GDM1 (cell line): ENCODE measurements at places on chromosomes 12 and 14.

GRCh38 chr14:100541621-100542560, 45.3 kb downstream of the BEGAIN start:
- no peak for DNase-seq

- DNase-seq: no peak
Observed at GRCh38 chr14:53828820-53829219, 127.8 kb downstream of the BMP4 start.

DNA sequence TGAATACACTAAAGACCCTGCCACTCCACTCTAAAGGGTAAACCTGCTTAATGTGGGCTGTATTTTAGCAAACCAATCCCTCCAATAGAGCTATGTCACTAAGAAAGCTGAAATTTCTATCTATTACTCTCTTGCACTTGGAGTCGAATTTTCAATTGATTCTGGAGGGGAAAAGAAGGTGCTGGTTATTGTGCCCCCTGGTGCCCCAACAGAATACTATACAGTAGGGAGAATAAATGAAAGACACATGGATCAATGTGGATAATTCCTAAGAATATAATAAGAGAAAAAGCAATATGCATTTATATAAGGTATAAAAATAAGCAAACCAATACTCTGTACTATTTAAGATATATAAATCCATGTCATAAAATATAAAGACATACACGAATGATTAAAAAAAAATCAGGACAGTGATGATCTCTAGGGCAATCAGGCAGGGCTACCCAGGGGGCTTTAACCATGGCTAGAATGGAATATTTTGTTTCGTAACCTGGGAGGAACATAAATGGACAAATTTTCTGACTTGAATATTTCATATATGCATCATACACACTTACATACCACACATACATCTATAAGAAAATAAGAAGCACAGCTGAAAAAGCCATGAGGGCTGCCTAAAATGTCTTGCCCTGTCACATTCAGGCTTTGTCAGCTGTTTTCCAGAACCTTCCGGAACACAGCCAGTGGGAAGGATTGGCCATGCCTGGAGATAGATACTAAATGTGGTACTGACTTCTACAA, 54.4 kb downstream of the EFCAB11 start:
- DNase-seq: no peak

- no peak for DNase-seq
Observed at GRCh38 chr12:53300187-53300586, 692 bp downstream of the MYG1 start.

DNA sequence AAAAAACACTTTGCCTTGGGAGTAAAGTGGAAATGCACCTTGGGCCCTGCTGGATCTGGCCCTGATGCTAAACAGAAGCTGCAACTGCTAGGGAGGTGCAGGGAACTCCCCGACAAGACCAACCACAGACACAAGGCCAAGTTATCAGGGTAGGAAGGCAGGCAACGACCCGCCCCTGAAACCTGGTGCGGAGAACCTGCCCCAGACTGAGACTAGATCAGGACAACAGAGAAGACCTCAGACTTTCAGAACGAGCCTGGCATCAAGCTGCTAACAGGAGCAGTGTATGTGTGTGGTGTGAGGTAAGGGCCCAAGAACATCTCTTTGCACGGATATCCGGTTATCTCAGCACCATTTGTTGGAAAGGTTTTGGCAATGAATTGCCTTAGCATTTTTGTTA, 233.7 kb upstream of the RTL1 start:
- DNase-seq: no peak

DNA sequence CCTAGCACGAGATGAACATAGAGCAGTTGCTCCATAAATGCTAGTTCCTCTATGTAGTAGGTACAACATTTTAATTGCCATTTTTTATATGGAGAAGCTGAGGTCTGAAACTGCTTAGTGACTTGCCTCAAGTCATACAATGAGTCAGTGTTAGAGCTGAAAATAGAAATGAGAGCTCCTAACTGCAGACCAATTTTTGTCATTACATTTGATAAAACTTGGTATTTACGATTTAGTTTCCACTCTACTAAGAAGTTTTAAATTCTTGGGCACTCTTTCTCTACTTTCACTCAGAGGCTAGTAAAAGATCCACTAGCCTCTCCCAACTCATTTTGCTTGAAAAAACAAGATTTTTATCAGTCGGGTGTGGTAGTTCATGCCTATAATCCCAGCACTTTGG, 8.1 kb upstream of the TMED10 start:
- peak; percentile 16 for DNase-seq

DNA sequence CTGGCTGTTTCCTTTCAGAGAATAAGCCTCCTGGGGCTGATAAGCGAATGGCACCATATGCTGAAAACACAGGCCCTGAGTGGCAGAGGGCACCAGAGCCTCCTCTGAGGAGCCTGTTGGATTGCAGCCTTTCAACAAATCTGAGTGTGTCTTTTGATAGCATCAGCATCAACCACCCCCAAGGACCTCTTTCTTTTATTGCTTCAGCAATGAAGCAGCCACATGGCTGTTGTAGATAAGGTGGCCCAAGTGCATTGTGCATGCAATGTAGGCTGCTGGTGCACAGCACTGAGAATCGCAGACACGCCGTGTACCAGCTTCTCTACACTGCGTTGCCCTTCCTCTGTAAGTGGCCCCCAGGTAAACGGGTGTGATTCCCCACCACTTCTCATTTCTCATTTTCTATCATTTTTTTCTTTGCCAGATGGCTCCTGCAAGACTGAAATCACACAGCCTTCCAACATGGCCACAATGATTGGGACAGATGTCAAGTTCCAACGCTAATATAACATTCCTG, 191.7 kb downstream of the DAD1 start:
- DNase-seq: no peak

DNA sequence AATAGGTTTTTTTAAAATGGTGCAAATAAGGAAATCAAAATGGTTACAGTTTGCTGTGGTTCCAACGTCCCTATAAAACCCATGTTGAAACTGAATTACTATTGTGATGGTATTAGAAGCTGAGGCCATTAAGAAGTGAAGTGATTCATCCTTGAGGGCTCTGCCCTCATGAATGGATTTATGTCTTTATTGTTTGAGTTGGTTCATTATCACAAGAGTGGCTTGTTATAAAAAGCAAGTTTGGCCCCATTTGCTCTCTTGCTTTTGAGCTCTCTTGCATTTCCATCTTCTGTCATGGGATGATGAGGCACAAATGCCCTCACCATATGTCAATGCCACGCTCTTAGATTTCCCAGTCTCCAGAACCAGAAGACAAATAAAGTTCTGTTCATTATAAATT, 62.3 kb downstream of the PRKD1 start:
- no peak for DNase-seq

GRCh38 chr14:68527329-68527851, 265.5 kb downstream of the ZFP36L1 start:
- no peak for DNase-seq

DNA sequence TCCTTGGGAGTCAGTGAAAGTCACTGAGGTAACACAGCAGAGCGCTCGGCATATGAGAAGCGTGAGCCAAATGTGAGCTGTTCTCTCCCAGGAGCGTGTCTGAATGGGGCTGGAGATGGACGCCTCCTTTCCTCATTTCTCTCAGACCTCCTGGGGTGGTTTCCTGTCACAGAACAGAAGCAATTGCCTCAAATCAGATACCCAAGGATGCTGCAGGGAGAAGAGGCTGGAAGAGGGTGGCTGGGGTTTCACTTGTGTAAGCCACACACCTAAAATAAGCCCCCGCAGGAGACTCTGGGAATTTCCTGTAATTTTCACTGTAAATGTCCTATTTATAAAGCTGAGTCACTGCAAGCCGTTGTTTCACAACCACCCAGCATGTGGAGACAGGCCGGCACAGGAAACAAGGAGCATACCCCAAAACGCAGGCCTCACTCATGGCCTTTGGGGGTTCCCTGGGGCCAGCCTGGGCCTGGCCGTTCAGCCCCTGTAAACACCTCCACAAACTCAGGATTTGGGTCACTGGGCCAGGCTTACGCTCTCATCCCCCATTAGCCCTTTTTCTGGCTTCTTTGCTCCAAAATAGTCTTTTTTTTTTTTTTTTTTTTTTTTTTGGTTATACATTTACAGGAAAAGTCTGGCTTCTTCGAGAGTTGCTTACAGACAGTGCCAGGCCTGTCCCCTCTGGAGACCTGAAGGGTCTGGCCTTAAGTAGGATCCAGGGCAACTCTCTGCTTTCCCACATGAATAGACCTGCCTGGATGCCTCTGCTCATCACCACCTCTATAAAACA, 55.3 kb downstream of the VCPKMT start:
- DNase-seq: peak; percentile 49

- no peak for DNase-seq
Observed at GRCh38 chr14:52244997-52245396, 22.5 kb upstream of the PTGDR start.

DNA sequence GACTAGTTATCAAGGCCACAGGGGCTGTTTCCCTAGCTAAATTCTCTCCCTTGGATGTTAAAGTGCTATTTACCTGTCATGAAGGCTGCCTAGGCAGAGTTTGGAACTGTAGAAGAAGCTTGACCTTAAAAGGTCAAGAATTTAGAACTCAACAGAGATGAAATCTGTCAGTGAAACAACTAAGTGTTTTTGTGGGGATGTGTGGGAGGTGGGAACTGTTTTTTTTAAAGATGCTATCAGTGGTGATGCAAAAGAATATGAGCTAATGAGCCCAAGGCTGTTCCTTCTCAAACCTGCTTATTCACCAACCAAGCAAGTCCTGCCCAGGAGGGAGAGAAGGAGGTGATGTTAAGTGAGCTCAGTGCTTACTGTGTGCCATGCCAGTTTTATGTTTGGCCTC, 40.8 kb upstream of the POC1B start:
- DNase-seq: no peak

GRCh38 chr12:13465635-13466034, 269.1 kb downstream of the EMP1 start:
- DNase-seq: no peak

DNA sequence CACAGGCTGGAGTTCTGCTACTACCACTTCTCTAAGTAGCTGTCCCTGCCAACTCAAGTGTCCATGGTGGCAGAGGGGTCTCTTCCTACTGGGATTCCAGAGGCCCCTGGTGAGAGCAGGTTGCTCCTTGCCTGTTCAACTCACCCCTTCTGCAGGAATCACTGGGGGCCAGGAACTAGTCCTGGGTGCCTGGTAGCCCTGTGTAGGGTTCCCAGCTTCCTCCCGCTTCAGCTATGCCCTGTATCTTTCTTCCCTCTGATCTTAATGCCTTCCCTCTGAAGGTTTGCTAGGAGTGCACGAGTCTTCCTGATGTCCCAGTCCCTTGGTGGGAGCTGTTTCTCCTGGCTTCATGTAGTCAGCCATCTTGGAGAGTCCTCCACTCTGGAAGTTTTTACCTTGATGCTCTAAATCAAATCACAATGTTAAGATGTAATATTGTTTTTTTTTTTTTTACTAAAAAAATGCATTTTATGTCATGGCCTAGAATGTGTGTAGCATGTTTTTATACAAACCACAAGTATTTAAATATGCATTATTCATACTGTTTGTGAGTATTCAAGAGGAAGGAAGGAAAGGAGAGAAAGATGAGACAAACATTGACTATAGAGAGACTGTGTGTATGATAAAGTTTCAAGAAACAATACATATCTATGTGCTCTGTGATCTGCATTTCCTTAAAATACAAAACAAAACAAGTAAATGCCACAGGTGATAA, 54.7 kb downstream of the FRS2 start:
- no peak for DNase-seq

DNA sequence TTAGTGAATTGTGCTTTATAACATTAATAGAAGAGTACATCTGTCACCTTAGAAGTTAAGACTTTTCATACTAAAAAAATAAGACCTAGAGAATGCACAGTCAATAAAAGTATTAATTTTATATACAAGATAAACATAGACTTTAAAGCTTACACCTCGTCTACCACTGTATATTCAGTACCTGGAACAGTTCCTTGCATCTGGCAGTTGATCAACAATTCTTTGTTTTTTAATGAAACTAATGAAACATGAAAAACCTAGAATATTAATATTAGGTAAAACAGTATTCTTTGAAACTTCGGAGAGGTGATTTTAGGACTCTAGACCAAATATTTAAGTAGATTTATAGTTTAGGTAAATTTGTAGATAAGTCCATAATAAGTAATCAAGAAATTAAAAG, 4.3 kb downstream of the GOLT1B start:
- DNase-seq: no peak
